ENCODE measurements at places on chromosomes 13 and 19.
A peak's percentile ranks its signal among the peaks of the same experiment; 100 is the strongest.

DNA sequence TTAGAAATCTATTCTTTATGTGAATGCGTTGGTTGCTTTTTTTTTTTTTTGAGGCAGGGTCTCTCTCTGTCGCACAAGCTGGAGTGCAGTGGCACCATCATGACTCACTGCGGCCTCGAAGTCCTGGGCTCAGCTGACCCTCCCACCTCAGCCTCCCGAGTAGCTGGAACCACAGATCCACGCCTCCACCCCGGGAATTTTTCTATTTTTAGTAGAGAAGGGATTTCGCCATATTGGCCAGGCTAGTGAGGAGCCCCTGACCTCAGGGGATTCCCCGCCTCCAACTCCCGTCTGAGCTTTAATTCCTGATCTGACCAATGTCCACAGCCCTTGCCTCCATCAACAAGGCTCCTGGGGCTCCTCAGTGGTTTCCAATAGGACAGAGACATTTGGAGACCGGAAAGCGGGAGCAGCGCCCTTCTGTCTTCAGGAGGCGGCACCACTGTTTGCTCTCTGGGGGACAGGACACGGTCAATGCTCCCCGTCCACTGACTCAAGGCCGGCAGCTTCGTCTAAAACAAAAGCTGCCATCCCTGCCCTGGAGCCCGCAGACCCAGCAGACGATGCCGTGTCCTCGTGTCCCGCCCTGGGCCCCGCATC lies 503 bp downstream of the TUBA3C start:
- DNase-seq, result no peak

DNA sequence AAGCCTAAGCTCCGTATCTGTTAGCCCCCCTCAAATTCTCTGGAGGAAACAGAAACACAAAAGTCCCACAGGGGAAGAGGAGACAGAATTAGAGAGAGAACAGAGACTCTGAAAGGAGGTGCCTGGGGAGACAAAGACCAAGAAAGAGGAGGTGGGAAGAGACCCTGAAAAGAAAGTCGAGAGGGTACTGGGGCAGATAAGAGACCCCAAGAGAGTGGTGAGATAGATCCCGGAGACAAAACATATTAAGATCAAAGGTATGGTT lies 915 bp upstream of the GRWD1 start:
- no peak for DNase-seq

GRCh38 chr19:6890938-6891337 lies 3.6 kb downstream of the ADGRE1 start:
- peak; percentile 44 for DNase-seq

DNA sequence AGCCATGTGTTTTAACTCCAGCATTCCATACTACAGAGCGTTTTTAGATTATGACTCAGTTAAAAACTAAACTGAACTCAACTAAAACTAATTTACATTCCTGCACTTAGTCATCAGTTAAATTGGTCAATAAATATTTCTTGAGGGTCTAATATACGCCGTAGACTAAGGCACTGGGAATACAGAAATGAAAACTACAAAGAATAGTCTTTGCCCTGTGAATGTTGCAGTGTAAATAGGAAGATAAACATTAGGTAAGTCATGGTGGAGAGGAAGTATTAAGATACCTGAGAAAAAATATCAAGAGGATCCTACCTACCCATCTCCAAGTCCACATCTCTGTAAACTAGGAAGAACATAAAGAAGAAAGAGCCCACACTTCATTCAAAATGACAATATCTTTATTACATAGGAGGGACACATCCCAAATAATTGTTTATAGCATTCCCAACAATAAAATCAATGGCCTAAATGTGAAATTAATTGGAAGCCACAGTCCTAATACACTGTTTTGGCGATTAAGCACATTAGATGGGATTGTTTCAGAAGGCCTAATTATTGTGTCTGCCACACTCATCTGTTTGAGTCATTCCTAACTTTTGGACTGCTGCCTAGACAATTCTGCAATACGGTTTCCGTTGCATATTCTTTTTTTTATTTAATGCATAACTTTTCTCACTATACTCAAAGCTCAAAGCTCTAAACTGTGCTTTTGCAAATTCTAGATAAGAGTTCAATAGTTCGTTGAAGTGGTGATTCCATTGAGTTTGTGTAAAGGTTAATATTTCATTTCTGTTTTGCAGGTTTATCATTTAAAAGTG lies 52.9 kb downstream of the MBNL2 start:
- no peak for DNase-seq

DNA sequence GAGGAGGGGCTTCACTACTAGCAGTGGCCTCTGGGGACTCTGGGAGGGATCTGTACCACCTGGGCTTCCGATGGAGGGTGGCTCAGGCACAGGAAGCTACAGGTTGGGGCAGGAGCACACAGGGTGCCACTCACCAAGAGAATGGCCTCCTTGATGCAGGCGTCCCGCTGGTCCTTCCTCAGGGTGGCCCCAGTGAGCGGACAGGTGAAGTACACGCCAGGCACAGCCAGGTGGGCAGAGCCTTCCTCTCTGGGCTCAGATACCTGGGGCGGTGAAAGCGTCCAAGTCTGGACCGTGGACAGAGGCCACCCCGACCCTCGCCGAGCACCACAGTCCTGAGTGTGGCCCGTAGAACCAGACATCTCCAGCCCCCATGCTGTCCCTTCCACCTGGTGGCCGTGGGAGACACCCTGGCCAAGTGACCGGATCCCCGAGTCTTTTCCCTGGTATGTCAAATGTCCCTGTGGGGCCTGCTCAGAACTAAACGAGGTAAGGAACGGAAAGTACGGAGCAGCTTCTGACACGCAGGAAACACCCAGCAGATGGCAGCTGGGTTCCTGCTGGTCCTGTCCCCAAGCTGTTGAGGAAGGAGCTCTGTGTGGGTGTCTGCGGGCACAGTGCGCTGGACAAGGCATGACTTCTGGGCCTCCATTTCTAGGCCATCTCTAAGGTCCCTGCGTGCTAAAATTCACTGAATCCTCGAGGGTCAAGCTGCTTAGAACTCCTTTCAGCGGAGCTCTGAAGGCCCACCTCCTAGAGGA lies 5.2 kb downstream of the UBXN6 start:
- DNase-seq, result no peak
